ENCODE measurements at places on chromosomes 11 and 22.

GRCh38 chr11:94924171-94924572 lies 49.2 kb downstream of the CWC15 start:
- no peak for DNase-seq

DNA sequence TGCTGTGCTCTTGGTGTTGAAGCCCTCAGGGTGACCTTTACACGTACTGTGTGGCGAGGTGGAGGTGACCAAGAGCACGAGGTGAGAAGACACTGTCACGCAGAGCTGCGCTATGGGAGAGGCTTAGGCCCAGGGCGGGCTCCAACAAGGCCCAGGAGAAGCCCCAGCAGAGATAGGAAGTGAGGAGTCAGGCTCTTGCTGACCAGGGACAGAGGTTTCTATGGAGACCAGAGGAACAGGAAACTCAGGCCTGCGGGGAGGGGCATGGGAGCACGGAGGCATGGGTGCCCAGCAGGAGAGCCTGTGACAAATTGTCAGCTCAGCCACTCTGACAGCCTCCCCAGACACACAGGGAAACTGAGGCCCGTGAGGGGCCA lies 15.8 kb downstream of the DGKZ start:
- peak; percentile 83 for DNase-seq

DNA sequence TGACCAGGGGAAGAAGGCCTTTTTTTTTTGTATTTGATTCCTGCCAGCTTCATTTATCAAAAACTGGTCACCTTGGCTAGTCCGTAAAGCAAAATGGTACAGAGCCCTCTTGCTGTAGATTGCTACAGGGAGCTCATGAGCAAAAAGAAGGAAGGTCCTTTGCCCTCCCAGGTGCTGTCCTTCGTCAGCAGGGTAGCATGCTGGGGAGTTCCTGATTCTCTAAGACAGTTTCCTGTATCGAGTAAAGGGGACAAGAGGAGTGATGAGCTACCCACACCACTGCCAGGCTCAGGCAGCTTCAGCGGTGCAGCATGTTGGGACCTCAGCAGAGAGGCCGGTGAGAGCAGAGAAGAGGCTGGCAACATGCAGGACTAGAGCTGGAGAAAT lies 67.8 kb upstream of the CSNK2A3 start:
- no peak for DNase-seq

DNA sequence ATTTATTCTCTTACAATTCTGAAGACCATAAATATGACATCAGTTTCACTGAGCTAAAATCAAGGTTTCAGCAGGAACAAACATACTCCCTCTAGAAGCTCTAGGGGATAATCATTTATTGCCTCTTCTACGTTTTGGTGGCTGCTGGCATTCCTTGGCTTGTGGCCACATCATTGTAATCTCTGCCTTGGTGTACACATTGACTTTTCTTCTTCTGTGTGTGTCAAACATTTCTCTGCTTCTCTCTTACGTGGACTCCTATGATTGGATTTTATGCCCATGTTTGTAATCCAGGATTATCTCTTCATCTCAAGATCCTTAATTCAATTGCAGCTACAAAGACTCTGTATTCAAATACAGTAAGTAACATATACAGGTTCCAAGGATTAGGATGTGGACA lies 30.4 kb upstream of the MMP20 start:
- no peak for DNase-seq

DNA sequence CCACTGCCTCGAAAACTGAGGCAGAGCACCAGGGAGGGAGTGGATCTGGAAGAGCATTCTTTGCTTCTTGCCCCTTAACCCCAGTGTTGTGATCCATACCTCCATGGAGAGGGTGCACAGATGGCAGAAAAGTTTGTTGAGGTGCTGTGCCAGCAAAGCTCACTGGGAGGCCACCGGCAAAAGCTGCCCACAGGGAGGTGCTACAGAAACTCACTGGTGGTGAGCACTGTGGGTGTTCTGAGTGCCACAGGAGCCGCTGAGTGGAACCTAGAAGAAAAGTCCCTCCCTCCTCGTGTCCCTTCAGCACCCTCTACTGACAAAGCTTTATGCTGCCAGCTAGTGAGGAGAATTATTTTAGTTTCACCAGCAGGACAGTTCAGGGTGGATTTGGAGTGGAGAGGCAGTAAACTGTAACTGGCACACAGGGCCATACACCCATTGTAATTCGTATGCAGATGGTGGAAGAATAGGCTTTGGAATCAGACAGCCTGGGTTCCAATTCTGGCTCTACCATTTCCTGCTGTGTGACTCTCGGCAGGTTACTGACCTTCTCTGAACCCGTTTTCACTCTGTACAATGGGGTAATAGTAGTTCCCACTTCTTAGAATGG lies 84.6 kb downstream of the SWAP70 start:
- DNase-seq = peak; percentile 90

- no peak for DNase-seq
These were observed 341.9 kb upstream of the B3GAT1 start for GRCh38 chr11:134753771-134754520.

DNA sequence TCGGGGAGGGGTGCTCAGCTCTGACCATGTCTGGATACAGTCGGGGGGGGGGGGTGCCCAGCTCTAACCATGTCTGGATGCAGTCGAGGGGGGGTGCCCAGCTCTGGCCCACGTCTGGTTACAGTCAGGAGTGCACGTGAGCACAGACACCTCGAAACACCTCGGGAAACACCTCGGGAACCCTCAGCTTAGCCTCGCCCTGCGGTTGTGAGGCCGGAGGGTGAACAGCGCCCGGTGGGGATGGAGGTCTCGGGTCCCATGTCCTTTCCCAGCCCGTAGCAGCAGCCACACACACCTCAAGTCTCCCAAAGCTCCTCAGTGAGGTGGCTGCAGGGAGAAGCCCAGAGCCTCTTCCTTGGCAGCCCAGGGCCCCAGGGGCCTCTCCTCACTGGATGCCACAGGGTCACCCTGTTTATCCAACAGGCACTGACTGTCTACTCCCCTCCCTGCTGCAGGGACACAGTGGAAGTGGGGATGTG lies 2.1 kb downstream of the SIGIRR start:
- no peak for DNase-seq

DNA sequence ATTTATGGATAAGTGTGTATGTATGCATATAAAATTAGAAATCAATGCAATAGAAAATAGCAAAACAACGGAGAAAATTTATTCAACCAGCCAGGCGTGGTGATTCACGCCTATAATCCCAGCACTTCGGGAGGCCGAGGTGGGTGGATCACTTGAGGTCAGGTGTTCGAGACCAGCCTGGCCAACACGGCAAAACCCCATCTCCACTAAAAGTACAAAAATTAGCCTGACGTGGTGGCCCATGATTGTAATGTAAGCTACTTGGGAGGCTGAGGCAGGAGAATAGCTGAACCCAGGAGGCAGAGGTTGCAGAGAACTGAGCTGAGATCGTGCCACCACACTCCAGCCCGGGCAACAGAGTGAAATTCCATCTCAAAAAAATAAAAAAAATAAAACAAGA lies 5.5 kb downstream of the KRTAP5-6 start:
- DNase-seq = no peak

DNA sequence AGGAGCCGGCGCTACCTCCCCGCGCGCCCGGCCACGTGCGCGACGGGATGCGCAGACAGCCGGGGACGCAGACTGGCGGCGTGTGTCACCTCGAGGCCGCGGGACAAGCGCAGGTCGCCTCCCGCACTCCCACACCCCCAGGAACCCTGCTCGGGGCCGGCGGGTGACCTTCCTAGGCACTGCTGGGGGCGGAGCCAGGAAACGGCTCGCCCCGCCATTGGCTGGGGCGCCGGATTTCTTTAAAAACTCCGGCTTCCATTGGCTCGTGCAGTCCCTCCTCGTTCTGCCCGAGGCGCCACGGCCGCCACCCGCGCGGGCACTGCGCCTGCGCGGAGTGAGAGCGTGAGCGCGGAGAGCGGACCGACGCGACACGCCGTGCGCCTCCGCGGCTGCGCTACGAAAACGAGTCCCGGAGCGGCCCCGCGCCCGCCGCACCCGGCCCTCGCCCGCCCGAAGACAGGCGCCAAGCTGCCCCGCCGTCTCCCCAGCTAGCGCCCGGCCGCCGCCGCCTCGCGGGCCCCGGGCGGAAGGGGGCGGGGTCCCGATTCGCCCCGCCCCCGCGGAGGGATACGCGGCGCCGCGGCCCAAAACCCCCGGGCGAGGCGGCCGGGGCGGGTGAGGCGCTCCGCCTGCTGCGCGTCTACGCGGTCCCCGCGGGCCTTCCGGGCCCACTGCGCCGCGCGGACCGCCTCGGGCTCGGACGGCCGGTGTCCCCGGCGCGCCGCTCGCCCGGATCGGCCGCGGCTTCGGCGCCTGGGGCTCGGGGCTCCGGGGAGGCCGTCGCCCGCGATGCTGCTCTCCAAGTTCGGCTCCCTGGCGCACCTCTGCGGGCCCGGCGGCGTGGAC lies at the start of gene PIM3:
Gene PIM3, plus strand, starts transcription at position 614 of the 846 bp plus-strand sequence. Its CDS starts 176 bp downstream, at position 790.
- DNase-seq = peak; percentile 97

GRCh38 chr22:21887841-21888240 lies 20.4 kb upstream of the MAPK1 start:
- DNase-seq = no peak

GRCh38 chr22:48391171-48391711 lies 1436.4 kb downstream of the BRD1 start:
- DNase-seq = no peak

GRCh38 chr11:68424981-68425865 lies 35.3 kb upstream of the PPP6R3 start:
- no peak for DNase-seq

DNA sequence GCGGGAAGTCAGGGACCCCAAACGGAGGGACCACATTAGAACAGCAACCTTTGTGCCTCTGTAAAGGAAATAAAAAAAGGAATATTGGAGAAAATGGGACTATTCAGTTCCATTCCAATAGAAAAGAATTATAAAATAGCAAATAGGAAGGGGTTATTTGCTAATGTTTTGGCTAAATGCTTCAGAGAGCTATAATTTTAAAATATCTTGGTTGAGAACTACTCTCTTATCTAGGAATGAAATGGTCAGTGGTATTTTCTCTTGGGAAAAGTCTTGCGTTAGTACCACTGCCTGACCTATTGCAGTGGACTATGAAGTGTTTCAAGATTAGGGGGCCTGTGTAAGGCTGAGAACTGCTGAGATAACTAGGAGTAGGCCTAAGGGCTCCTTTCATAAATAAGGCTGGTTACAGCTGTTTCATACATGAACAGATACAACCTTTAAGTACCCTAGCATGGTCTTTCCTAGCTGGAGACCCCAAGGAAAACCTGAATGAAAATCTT lies 6.9 kb upstream of the WEE1 start:
- DNase-seq = no peak

GRCh38 chr22:36595940-36596339 lies 67.0 kb upstream of the EIF3D start:
- DNase-seq = no peak

DNA sequence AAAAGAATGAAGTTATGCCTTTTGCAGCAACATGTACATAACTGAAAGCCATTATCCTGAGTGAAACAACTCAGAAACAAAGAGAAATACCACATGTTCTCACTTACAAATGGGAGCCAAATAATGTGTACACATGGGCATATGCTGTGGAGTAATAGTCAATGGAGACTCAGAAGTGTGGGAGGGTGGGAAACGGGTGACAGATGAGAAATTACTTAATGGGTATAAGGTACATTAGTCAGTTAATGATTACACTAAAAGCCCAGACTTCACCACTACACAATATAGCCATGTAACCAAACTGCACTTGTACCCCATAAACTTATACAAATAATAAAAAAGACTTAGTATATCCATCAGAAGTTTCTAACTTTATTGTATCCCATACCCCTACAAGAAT lies 674.1 kb upstream of the ARHGAP42 start:
- no peak for DNase-seq

DNA sequence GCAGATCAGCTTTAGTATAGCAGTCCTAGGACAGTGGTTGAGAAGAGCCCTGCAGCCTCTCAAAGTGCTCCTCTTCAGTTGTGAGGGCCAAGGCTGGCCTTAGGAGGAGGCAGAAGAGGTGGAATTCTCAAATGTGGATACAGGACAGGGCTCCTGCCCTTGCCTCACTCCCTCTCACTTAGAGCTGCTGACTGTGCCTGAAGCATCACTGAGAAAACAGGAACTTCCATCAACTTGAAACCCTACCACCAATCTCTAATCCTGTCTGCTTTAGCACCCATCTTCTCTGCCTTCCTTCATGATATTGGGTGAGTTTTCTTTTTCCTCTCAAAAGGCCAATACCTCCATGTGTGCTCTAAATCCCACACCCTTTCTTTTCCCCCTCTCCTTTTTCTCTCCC lies 14.4 kb upstream of the UCP3 start:
- peak; percentile 47 for DNase-seq

DNA sequence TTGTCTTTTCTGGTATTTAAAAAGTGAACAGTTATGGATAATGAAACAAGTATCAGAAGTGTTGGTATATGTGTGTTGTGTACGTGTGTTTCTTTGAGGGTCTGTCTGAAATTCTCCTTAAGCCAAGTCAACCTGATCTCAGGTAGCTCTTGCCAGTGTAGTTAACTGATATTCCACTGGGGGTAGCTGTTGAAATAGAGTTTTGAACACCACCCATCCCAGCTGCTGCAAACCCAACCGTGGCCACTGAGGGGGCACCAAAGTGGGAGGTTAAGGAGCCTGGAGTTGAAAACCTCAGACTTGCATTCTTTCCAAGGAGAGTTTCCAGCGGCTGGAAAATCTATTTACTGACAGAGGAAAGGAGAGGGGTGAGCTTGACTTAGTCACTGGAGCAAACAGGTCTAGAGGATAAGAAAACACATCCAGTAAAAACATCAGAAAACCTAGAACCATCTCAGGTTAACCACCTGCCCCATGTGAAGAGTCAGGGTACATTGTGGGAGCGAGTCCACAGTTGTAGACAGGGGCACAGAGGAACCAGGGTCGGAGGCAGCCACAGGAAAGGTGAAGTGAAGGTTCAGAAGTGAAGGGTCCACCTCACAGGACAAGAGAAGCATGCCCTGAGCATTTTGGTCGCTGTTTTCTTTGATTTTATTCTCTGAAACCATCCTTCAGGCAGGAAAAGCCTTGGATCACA lies 8.8 kb upstream of the CUL5 start:
- peak; percentile 5 for DNase-seq

- DNase-seq = no peak
These were observed 16.2 kb downstream of the LRRC32 start for GRCh38 chr11:76654298-76654851.

- DNase-seq = no peak
These were observed 53.1 kb downstream of the APOL3 start for GRCh38 chr22:36107436-36107835.

- DNase-seq = no peak
These were observed 14.8 kb upstream of the INCENP start for GRCh38 chr11:62108971-62109404.

- no peak for DNase-seq
These were observed 3.8 kb upstream of the INTS5 start for GRCh38 chr11:62656796-62657429.

DNA sequence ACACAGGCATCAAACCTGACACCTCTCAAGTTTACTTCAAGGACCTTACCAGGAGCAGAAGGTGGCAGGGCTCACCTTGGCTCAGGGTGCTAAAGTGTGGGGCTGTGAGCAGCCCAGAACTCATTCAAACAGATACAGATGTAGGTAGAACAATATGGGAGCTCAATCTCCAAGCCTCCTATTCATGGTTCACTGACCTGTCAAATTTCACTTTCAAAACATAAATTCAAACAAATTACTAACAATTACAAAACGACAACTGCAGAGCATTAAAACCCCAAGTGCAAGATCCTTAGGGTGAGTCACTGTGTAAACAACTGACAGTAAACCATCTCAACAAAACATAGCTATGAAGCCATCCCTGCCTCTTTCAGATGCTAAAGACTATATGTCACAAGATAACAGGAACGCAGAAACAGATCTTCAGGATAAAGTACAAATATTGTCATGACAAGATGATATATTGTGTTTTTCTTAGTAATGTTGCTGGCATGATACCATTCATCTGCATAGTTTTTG lies 303.5 kb upstream of the ANO3 start:
- no peak for DNase-seq

- DNase-seq = no peak
These were observed 70.5 kb upstream of the TCF20 start for GRCh38 chr22:42340829-42341383.

GRCh38 chr11:5004424-5005274 lies 10.0 kb downstream of the OR51L1 start:
- DNase-seq = peak; percentile 45

Data from pons (tissue), 1 donor.